ENCODE measurements at places on chromosomes 12 and 14.
A peak's percentile ranks its signal among the peaks of the same experiment; 100 is the strongest.

DNA sequence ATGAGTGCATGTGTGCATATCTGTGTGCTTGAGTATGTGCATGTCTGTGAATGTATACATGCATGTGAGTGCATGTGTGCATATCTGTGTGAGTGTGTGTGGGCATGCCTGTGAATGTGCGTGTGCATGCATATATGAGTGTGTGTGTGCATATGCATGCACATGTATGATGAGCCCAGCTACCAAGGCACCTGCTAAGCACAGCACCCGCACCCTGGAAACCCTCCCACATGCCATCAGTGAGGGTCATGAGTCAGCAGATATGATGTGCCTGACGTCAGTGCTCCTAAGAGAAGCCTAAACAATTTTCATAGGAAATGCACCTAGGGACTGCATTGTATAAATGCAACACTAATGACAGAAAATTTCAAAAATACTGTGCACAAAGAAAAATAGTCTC lies 151.1 kb downstream of the KIF26A start:
- DNase-seq = no peak

- DNase-seq = no peak
Observed at GRCh38 chr14:33307691-33308251, 369.1 kb downstream of the NPAS3 start.

GRCh38 chr12:85796001-85796400 lies 40.2 kb downstream of the RASSF9 start:
- DNase-seq = no peak

DNA sequence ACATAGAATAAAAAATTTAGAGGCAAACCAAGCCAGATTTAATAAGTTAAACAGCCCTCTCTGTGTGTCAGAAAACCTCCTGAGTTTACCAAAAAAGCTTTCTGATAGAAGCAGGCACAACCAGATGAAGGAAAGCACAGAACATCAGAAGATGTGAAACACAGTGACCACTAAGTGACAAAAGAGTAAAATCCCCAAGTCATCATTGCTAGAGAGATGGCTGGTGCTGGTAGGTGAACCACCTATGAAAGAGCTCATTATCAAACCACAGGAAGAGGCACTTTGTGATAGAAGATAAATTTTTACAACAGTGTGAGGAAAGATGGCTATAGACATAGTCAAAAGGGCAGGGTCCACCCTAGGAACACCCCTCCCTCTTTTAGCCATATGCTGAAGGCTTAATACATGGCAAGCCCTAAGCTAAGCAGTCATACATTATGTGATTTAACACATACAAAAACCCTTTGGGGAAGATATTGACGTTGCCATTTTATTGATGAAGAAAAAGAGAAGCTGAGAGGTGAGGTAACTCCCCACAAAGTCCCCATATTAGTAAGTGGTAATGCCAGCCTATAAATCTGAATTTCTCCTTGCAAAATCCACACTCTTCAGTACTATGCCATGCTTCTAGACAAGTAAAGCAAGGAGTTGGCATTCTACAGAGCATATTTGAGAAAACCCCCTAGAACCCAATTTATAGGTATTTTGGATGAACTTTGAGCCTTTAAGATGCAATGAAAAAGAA lies 449.9 kb downstream of the LRIG3 start:
- DNase-seq = no peak

DNA sequence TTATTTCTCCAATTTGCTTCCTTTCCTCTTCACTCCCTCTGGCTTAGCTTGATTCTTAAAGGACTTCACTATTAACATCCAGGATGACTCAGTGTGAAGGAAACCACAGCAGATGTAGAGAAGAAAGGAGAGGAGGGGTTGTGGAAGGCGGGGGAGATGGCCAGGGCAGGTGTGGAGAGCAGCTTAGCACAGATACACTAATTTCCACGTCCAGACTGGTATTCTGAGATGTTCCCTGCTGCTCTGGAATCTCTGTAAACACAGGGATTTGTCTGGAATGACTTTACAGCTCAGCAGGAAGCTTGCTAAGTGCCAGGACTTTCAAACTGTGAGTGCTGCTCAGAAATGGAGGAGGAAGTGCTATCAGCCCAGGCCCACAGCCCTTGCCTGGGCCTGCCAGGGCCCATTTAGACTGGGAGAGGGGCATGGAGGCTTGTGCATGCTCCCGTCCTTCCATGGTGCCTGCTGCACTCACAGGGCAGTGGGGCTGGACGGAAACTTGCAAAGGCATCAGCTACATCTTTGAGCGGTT lies 202.5 kb upstream of the DDHD1 start:
- peak; percentile 30 for DNase-seq

DNA sequence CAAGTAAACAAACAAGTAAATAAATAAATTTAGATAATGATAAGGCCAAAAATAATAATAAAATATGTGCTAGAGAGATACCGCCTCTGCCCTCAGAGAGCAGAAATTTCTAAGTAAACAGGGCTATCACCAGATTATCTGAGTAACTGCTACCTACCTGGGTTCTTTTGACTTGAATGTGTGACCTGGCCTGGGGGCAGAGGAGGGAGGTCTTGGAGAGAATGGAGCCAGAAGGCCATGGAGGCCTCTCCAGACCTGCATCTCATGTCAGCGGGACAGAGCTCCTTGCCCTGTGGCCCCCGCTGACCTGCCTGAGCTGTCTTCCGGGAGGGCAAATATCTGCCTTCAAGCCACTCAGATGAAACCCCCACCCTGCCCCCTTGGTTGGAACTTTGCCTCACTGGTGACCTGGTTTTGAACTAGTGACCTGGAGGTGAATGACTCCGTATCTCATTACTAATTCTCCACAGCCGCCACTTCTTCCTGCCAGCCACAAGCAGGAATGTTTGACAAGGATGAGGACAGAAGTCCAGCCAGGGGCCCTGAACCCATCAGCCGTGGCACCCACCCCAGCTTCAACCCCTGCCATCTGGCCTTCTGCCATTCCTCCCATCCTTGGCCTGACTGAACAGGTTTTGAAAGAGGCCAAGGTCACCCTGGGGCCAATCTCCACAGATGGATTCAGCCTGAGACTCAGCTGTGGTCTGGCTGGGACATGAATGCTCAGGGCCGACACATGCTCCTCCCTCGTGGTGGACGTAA lies 86.8 kb upstream of the PARP11 start:
- DNase-seq = no peak

- DNase-seq = no peak
Observed at GRCh38 chr12:124191024-124191359, 103.9 kb upstream of the RFLNA start.

Measured in Kasumi-1 (cell line).